ENCODE measurements at places on chromosomes 7 and 10.
A peak's percentile ranks its signal among the peaks of the same experiment; 100 is the strongest.

DNA sequence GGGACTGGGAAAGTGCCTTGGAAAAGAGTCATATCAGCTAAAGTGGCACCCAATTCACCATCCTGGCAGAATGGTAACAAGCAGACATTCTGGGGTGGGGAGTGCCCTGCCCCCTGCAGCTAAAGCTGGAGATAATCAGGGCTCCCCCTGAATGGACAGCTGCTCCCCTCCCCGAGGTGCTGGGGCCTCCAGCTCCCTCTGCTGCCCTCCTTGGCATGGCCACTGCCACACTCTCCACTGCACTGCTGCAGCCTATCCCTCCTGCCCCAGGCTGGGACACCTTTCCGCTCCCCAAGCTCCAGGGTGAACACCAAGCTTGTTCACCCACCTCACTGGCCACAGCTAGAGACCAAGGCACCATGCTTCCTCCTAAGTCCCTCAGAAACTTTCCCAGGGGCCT, 9.8 kb upstream of the PARD3 start:
- DNase-seq = no peak

- DNase-seq = no peak
Measured at GRCh38 chr7:83819911-83820310, 171.0 kb upstream of the SEMA3E start.

- DNase-seq = no peak
Measured at GRCh38 chr7:81187753-81188152, 268.9 kb upstream of the SEMA3C start.

DNA sequence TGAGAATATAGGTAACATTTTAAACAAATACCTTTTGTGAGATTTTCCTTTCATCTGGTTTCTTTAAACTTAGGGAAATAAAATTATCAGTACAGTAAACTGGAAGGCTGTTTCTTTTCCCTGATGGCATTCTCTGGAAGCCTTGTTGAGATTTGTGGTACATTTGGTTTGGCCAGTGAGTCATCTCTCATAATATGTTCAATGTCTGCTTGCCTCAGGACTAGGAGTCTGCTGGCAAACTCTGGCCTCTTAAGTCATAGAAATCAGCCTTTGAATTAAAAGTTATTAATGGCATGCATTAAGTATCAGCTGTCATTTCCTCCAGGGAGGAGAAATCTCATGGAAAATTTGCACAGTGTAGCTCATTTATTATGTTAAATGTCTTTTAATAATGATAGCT, 316.6 kb upstream of the KIAA1217 start:
- DNase-seq = no peak

DNA sequence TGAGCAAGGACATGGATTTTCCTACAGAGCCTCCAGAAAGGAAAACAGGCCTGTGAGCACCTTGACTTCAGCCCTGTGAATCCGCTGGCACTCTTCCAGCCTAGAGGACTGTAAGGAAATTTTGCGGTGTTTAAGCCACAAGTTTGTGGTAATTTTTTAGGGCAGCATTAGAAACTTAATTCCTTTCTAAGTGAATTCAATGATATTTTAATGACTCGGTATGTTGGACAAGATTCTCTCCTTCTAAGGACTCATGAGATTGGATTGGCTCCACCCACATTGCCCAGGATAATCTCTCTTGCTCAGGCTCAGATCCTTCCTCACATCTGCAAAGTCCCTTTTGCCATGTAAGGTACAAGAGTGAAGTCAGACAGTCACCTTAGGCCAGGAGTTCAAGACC, 4.5 kb downstream of the LYZL2 start:
- DNase-seq = no peak

DNA sequence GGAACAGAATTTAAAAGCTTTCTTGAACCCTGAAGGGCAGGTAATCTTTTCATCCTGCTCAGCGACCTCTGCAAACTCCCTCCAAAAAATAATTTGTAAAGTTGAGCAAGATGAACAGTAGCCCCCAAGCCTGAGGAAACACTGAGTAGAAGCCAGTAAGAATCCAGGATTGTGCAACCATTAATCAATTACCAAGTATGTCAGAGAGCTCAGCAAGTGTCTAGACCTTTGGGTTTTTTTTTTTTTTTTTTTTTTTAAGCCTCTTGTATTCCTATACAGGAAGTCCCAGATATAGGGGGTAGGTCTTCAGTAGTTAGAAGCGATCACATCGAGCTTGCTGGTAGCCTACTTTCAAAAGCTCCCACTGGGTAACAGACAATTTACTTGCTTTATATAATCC, 155.2 kb downstream of the DGKI start:
- DNase-seq = no peak

- DNase-seq = no peak
Measured at GRCh38 chr10:42973870-42974692, 102.8 kb upstream of the RET start.

GRCh38 chr7:143447466-143447865, 4.2 kb downstream of the TAS2R60 start:
- DNase-seq = no peak

DNA sequence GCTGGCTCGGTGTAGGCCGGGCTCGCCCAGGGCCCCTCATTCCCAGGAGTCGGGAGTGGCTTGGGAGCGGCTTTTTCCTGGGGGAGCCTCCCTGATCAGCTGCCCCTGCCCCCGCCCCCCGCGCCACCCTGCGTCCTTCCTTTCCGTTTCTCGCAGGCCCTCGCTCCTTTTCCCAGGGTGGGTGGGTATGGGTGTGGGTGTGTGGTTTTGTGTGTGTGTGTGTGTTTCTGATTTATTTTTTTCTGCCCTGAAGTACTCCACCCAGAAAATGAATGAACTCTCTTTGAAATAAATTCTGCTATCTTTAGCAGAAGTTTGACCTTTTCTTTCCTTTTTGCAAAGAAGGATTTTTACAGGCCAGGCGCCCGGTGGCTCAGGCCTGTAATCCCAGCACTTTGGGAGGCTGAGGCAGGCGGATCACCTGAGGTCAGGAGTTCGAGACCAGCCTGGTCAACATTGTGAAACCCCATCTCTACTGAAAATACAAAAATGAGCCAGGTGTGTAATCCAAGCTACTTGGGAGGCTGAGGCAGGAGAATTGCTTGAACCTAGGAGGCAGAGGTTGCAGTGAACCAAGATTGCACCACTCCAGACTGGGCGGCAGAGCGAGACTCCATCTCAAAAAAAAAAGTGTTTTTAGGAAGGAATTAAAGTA, 30.0 kb upstream of the AP5Z1 start:
- DNase-seq = no peak

DNA sequence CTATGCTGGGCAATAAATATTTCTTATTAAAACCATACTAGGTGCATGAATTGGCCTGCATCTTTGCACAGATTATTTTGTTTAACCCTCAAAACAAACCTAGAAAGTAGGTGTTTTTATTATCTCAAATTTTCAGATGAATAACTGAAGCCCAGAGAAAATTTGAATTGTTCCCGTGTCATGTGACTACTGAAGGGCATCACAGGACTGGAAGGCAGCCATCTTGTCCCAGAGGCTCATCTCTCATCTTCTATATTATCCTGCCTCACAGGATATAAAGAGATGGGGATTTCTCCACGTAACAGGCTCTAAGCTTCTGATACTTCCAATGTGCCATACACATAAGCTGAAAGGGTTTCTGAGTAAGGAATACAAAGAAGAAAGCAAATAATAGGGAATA, 84.0 kb upstream of the ODAD2 start:
- DNase-seq = no peak

DNA sequence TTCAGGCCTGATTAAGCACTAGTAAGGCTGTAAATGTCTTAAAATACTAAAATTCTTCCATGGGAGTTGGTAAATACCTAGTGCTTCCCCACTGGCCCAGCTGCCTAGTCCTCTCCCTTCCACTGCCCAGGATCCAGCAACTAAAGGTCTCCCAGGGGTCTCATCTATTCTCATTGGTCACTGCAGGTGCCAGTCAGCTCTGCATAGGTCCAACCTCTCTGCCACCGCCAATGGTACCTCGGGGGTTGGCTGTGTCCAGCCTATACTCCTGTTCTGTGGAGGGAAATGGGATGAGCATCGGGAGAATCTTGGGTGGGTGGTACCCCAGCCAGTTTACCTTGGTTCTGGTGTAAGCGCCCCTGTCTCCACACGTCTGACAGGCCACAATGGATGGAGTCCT, 6.1 kb upstream of the CREB5 start:
- no peak for DNase-seq

DNA sequence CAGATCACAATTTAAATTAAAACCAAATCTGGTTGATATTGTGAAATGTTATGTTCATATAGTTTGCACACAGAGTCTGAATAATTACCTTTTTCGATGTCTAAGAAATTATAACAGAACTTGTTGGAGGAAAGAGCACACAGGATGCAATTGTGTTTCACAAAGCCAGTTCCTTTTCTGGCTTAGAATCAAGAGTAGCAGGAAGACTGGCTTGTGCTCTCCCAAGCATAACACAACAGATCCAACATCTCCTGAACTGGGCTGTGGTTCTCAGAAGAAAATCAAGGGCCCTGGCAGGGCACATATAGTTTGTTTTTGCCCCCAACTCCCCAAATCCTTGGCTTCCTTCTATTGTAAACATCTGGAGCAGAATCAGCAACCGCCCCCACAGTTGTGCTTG, 62.7 kb downstream of the LRRC4 start:
- DNase-seq = no peak

DNA sequence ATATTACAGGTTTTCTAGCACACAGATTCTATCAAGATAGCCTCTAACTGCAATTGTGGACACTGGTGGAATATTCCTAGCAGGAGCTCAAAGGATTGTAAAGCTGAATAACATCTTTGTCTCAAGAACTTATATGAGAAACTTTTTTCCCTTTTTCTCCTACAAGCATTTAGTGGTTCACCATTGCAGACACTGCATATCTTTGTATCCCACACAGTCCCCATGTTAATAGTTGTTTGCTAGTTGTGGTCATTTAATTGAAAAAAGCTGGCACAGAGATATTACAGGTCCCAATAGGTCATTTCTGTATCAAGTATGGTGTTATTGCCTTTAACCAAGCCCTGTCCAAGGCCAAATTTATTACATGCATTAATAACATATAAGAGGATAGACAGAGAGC, 226.2 kb upstream of the TCF7L2 start:
- DNase-seq = no peak

GRCh38 chr7:31883761-31884164, 186.4 kb downstream of the PDE1C start:
- no peak for DNase-seq

GRCh38 chr10:106189292-106189691, 975.2 kb downstream of the SORCS1 start:
- no peak for DNase-seq

DNA sequence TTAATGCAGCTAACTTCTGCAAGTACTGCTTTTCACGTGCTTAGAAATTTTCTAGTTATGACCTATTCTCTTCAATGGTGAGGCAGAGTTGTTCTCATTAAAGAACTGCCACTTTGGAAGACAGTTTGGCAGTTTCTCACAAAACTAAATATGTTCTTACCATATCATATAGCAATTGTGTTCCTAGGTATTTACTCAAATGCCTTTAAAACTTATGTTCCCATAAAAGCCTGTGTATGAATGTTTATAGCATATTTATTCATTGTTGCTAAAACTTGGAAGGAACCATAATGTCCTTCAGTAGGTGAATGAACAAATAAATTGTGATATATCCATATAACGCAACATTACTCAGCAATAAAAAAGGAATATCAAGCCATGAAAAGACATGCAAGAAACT, 555.1 kb upstream of the POT1 start:
- no peak for DNase-seq

DNA sequence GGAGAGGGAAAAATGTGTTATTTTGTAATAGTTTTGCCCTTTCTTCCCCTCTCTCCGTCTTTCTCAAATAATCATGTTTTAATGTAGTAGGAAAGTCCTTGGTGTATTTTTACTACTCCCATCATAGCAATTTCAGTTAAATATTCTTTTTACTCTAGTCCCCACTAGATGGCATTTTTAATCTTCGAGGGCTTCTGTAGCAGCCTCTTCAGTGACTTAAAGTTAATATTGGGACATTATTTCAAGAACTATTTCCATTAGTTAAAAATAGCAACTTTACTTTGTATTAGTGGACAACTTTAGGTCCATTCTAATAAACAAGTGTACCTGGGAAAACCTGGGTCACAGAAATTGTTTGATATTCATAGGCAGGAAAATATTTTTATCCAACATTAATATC, 23.0 kb downstream of the EDRF1 start:
- no peak for DNase-seq

DNA sequence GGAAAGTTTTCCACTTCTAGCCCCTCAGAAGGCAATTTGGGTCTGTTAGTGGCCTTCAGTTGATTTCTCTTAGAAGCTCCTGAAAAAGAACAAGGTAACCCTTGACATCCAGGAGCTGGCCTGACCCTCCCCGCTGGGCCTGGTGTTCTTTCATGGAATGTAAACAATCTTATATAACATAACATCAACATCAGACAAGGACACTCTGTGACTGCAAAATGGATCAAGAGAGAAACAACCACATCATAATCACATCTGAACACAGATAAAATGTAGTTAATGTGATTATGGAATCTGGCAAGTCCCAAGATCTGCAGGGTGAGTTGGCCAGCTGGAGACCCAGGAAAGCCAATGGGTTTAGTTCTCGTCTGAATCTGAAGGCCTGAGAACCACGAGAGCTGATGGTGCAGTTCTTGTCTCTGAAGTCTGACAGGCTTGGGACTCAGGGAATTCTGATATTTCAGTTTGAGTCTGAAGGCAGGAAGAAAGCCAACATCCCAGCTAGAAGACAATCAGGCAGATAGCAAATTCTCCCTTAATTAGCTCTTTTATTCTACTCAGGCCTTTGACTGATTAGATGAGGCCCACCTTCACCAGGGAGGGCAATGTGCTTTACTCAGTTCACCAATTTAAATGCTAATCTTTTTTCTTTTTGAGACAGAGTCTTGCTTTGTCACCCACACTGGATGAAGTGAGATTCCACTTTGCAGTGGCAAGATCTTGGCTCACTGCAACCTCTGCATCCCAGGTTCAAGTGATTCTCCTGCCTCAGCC, 91.4 kb upstream of the NAMPT start:
- no peak for DNase-seq

DNA sequence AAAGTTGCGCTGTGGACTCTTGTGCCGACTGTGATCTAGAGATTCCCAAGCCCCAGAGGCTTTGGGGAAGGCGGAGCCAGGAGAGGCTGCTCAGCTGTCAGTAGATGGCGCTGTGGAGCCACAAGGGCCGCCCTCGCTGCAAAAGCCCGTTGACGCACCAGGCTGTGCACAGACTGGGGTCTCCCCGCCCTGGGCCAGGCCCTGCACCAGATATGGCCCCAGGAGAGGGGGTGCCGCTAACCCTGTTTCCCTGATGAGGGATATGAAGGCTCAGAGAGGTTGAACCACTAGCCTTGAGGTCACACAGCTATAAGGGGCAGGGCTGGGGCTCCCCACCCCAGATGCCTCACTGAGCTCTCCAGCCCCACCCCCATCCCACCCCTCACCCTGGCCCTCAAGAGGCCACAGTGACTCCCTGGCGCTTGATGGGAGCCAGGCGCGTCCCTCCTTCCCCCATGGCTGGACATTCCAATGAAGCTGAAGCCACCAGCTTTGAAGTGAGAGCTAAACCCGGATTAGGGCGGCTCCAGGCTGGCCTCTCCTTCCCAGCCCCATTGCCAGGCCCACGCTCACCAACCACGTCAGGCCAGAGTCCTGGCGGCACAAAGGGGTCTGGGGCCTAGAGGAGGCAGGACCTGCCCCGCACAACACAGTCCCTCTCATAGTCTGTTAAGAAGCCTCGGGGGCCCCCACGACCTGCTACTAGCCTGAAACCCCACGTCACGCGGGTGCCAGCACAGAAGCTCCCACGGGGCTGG, 26.4 kb downstream of the MYL10 start:
- DNase-seq = peak; percentile 34
